ENCODE measurements at places on chromosomes 11 and 22.

- no peak for DNase-seq
These were observed 2.7 kb upstream of the VSIG2 start for GRCh38 chr11:124754710-124755109.

- no peak for DNase-seq
These were observed 196.4 kb downstream of the LARGE1 start for GRCh38 chr22:33723915-33724314.

DNA sequence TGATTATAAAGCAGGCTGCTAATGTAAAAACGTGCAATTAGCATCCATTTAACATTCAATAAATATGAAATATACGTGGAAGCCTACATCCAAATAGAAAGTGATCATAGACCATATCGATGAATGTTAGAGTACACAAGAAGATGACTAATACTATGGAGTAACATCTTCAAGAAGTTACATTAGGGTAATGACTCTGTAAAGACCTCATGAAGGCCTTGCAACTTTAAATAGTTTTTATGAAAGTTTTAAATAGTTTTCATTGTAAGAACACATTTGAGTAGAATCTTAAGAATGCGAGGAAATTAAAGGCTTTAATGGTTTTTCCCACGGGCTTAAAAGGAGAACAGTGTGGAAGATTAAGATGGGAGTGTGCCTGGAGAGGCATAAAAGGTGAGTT, 1.4 kb downstream of the TRIM34 start:
- no peak for DNase-seq

DNA sequence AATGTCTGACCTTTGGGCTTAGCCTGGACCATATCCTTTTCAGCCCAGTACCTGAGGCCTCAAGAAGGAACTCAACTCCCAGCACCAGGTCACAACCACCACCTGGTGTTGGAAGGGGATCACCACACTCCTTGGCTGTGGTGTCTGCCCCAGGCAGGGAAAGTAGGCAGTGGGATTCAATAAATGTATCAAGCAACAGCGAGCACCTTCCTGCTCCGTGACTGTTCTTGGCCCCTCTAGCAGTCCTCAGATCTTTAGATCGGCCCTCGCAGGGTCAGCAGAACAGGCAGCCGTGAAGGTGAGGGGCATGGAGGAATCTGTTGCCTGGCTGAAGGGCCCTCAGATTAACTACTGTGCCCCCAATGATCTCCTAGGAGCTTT, 15.9 kb downstream of the ARFGAP2 start:
- no peak for DNase-seq

- DNase-seq: no peak
These were observed 65.3 kb downstream of the CTTN start for GRCh38 chr11:70463478-70464255.

DNA sequence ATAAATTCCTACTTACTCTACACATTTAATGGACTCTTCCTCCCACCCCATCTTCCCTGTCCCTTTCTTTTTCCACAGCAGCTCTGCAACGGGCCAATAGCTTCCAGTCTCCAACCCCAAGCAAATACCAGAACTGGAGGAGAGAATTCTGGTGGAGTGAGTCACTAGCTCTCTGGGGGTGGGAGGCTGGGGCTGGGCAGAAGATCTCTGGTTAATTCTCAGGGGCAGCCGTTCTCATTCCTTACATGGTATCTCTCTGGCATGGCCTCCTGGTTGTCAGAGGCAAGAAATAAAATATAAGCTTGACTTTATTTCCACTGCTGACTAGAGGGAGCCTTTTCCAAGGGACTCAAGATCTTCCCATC, 90.4 kb upstream of the PARVA start:
- DNase-seq: no peak

- no peak for DNase-seq
These were observed 22.3 kb upstream of the A4GALT start for GRCh38 chr22:42742940-42743339.

GRCh38 chr11:44687388-44687787, 39.4 kb upstream of the TSPAN18 start:
- DNase-seq: no peak

Measured in mesothelial cell of epicardium (in vitro differentiated cells).